ENCODE measurements at places on chromosomes 16 and 17.

GRCh38 chr17:45270828-45271418 is 9.0 kb upstream of the SPATA32 start:
- DNase-seq = no peak

DNA sequence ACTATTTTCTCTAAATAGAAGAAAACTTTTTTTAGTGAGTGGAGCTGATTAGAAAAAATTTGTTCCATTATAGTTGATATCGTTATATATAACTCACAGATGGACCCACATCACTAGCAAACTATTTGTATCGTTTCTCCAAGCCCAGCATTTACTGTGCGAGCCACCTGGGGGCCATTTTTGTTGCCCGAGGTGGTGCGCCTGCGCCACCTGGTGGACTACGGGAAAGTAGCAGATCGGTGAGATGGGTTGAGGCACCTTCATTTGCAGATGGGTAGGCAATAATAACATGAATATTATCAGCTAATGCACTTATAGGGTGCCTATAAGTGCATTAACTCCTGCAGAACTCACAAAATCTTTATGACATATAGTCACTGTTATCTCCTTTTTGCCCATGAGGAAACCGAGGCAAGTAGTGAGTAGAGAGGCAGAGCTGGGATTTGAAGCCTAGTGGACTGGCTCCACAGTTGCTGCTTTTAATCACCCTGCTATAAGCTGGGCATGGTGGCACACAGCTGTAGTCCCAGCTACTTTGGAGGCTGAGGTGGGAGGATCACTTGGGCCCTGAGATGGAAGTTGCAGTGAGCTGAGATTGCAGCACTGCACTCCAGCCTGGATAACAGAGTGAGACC is 23.2 kb upstream of the NTN1 start:
- peak; percentile 39 for DNase-seq

GRCh38 chr17:61662741-61663140 is 71.7 kb upstream of the NACA2 start:
- DNase-seq = no peak

DNA sequence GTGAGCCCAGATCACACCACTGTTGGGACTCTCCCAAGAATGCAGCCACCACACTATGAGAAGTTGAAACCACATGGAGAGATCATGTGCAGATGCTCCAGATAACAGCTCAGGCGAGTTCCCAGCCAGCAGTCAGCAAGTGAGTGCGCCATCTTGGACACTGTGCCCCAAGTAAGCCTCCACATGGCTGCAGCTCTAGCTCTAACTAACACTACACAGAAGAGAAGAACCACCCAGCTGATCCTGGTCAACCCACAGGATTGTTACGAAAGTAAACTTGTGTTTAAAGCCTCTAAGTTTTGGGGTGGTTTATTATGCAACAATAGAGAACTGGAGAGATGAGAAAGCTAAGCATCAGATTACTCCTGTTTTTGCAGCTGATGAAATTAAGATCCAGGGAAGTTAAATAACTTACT is 25.8 kb downstream of the SLC38A7 start:
- no peak for DNase-seq
